ENCODE measurements at places on chromosomes 12 and 14.

GRCh38 chr12:65725376-65725775, 98.9 kb upstream of the HMGA2 start:
- DNase-seq, result no peak

DNA sequence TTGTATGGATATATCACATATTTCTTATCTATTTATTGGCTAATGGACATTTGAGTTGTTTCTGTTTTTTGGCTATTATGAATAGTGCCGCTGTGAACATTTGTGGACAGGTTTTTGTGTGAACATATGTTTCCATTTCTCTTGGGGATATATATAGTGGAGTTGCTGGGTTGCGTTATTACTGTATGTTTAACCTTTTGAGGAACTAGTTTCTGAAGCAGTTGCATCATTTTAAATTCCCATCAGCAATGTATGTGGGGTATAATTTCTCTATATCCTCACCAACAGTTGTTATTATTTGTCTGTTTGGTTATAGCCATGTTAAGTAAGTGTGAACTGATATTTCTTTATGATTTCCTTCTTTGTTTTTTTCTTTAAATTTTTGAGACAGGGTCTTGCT, 10.7 kb downstream of the TCTN2 start:
- no peak for DNase-seq

DNA sequence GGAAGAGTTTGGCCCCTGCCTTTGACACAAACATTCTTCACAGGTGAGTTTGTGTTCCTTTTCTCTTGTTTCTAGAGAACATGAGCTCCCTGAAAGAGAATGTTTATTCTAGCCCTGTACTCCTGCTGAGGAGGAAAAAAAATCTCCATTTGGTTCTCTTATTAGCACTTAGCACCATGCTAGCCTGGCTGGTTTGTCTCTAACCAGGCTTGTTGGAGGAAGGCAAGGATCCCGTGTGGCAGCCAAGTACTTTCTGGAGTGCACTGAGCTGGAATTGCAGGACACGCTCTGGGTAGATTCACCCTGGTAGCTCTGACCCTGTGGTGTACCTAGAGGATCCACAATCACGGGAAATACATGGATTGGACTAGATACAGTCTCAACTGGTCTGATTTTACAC, 41.9 kb downstream of the KCNA1 start:
- DNase-seq, result no peak

GRCh38 chr12:19211802-19212201, 82.3 kb downstream of the PLEKHA5 start:
- DNase-seq, result no peak

- no peak for DNase-seq
Observed at GRCh38 chr12:46553911-46554310, 181.3 kb upstream of the SLC38A2 start.

GRCh38 chr12:64528616-64529015, 76.7 kb downstream of the TBK1 start:
- DNase-seq, result no peak

DNA sequence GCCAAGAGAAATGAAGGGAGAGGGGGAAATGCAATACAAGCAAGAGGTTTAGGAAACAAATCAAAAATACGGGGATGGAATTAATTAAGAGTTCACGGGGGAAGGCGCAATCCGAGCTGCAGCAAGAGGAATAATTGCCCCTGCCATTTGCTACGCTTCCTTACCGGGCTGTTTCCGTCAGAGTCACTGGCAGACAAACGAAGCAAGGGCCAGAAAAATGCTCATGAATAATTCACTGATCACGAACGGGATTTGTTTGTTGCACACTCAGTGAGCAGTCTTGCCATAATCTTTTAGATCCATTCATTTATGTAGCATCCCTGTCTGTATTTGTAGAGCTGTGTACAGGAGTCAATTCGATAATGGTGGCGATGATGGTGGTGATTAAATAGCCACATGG, 39.0 kb downstream of the PLXNC1 start:
- DNase-seq, result no peak

- no peak for DNase-seq
Observed at GRCh38 chr14:36514278-36515104, 5.5 kb downstream of the NKX2-1 start.

Data from CD4-positive, alpha-beta T cell treated with Interferon gamma for 1 hour (primary cell).